ENCODE measurements at places on chromosomes 5 and 9.

DNA sequence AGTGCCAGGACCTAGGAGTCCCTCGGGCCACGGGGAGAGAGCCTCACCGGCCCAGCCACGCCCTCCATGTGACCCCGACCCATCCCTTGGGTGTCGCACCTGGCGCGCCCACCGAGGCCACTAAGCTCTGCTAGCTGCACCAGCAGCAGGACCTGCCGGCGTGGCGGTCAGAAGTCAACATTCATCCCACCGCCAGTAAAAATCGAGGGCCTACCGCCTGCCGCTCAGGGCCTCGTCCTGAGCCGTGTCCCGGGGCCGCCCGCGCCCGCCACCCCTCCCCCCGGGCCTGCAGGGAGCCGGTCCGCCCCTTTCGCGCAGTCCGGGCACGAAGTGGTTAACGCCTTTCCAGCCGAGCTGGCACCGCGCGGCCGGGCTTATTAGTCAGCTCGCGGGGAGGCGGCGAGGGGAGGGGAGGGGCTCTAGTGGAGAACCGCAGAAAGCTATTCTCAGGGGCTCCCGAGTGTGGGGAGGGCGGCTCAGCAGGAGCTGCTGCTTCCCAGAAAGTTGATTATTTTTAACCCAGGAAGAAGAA lies 124.4 kb downstream of the C9orf50 start:
- peak; percentile 80 for DNase-seq

- no peak for DNase-seq
Observed at GRCh38 chr5:93305984-93306383, 275.0 kb downstream of the NR2F1-AS1 start.

DNA sequence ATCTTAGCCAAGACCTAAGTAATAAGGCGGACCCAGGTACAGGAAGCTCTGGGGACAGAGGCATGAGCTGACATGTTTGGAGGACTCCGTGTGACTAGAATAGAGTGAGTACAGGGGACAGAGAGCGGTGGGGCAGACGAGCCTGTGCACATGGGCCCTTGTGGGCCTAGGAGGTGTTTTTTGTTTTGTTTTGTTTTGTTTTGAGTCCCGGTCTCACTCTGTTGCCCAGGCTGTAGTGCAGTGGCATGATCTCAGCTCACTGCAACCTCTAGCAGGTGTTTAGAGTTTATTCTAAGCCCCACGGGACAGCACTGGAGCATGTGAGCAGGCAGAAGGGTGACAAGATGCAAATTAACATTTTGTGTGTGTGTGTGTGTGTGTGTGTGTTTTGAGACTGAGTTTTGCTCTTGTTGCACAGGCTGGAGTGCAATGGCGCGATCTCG lies 3.1 kb upstream of the EEIG1 start:
- DNase-seq: no peak

- no peak for DNase-seq
Observed at GRCh38 chr5:151219138-151219537, 4.8 kb downstream of the CCDC69 start.

- no peak for DNase-seq
Observed at GRCh38 chr9:12289711-12290110, 403.5 kb upstream of the TYRP1 start.

GRCh38 chr5:164051745-164052144 lies 546.3 kb downstream of the MAT2B start:
- DNase-seq: no peak

GRCh38 chr9:132235894-132236661 lies 74.2 kb downstream of the NTNG2 start:
- DNase-seq: peak; percentile 63

GRCh38 chr9:124626276-124626675 lies 119.1 kb upstream of the NR5A1 start:
- DNase-seq: no peak

GRCh38 chr5:178322736-178323540 lies 90.3 kb upstream of the PHYKPL start:
- no peak for DNase-seq

DNA sequence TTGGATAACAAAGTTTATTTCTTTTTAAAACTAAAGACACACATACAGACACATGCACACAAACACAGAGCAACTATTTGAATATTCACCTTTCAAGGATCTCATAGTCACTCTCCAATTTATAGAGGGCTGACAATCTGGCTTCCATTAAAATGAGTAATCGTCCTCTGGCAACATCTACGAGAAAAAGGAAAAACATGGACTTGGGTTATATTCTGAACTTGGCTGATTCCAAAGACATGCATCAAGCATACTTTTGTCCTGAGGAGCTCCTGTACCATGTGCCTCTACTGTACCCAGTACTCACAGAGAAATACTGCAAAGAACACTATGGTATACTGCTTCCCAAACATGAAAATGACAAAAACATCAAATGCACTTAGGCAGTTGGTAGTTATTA lies 15.4 kb downstream of the IARS1 start:
- no peak for DNase-seq

DNA sequence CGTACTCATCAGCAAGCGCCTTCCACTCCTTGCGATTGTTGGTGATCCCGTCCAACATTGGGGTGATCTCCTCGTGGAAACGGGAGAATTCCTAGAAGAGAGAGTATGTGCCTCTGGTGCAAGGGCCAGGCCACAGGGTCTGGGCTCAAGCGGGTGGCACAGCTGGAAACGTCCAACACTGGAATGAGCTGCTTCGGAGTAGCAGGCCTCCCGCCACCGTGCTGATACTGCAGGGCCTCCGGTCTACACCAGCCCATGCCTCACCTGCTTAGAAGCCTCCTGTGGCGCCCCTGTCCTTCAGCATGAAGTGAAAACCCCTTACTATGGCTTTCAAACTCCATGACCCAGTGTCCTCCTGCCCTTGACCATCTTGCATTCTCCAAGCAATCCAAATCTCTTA lies 81.4 kb downstream of the PDE6A start:
- no peak for DNase-seq

DNA sequence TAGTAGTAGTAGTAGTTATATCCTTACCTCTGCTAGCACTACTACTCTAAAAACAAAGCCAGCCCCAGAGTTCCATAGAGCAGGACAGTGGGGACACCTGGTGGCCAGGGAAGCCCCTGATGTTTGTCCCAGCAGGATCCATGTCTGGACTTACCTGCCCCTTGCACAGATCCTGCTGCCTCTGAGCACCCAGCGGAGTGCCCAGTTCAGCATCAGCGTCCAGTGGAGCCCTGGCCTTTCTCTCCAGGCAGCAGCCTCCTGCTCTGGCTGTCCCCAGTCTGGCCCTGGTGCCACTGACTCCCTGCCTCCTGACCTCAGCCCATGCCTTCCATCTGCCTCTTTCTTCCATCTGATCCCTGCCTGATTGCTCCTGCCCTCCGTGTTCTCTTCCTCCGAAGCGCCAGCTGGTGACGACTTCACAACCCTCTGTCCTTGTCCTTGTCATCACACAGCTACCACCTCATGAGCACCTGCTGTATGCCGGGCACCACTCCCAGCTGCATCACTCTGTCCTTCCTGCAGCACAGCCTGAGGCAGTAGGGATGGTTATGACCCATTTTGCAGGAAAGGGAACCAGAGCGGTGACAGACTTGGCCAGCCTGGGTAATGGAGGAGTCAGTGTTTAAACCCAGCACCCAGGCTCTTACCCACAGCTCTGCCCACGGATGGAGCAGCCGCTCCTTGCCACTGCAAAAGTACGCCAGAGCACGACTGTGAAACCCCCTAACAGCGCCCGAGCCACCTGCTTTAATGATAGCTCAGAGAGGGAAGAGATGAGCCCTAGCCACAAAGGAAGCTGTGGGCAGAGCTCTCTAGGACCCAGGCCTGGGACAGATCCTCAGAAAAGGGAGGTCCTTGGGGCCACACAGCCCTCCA lies 11.5 kb downstream of the SARDH start:
- peak; percentile 39 for DNase-seq

- no peak for DNase-seq
Observed at GRCh38 chr9:114678795-114679194, 3.2 kb downstream of the TEX48 start.
